Stimulated activated CD8-positive, alpha-beta memory T cell treated with anti-CD3 and anti-CD28 coated beads, Interleukin-2, amount 100 ng/mL, for 1 hour (primary cell): ENCODE measurements at places on chromosomes 11 and 22.

DNA sequence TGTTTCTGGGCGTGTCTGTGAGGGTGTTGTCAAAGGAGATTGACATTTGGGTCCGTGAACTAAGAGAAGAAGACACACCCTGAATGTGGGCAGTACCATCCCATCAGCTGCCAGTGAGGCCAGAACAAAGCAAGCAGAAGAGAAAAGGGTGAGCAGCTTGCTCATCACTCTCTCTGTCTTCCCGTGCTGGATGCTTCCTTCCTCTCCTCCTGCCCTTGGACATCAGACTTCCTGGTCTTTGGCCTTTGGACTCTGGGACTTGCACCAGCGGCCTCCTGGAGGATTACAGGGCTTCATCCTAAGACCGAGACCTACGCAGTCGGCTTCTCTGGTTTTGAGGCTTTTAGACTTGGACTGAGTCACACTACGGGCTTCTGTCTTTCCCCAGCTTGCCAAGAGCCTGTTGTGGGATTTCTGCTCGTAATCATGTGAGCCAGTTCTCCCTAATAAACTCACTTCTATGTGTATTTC, 18.8 kb downstream of the APOL2 start:
- DNase-seq, result no peak

DNA sequence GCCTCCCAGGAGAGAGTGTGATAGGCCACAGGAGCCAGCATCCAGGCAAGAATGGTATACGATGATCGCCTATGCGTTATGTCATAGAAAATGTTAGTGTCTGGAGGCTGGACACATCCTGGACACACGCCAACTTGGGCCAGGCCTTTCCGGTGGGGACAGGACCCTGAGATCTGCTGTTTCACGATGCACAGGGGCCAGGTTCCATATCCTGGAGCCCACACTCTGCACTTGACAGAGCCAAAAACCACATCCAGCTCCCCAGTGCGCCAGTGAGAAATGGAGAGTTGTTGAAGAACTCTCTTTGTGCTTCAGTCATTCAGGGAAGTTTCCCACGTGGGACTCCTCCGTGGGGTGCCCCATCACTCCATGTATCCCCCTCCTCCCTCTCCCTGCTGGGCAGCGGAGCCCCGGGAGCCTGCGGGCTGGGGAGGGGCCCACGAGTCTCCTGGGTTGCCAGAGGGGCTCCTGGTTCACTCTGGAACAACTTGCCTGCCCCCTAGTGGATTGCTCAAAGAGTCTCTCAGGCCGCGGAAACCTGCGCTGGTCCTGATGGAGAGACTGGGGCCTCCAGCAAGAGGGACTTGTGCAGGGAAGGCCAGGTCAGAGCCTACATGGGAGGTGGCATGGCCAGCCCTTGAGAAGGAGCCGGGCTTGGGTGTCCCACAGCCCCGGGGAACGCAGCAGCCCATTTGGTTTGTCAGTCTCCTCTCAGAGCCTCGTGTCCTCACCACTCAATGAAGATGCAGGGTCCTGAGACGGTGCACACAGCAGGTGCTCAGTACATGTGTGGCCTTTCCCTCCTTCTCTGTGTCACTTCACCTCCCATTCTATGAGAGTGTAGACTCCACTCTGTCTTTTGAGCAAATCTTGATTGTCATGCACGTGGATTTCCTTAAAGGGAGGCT, 10.2 kb upstream of the LRRC32 start:
- no peak for DNase-seq

GRCh38 chr11:96124155-96124554, 200.2 kb upstream of the MTMR2 start:
- DNase-seq, result no peak

GRCh38 chr11:110022548-110022947, 70.6 kb upstream of the ZC3H12C start:
- DNase-seq, result no peak

DNA sequence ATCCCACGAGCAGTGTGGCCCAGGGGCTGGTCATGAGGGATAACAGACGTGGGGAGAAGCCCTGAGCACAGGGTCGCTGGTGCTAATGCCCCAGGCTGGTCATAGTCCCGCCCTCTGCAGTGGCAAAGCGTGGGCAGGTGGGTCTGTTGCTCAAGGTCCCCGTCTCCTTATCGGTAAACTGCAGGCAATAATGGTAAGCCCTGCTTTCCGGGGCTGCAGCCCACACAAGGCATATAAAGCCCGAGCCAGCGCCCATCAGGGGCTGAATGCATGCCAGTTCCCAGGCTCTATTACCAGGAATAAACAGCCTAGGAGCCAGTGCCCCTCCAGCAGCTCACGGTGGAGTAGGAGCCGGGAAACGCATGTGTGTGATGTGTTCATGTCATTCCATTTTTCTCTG, 261.0 kb downstream of the BRD1 start:
- no peak for DNase-seq

DNA sequence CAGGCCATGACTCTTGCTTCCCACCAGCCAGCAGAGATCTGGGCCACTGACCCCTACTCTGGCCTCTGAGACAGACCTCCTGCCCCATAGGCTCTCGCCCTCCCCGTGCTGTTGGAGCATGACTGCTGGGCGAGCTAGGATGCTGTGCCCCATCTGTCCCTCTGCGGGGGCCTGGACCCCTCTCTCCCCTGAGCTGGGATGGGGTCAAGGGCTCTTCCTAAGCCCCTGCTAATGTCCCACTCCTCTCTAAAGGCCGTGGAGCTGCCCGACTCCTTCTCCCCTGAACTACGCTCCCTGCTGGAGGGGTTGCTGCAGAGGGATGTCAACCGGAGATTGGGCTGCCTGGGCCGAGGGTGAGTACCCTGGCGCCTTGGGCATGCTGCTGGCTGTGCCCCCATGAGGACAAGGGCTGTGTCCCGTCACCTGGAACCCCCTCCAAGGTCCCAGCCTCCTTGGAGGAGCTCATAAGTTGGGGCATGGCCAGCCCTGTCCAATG, 6.2 kb upstream of the ANKRD13D start:
- no peak for DNase-seq

DNA sequence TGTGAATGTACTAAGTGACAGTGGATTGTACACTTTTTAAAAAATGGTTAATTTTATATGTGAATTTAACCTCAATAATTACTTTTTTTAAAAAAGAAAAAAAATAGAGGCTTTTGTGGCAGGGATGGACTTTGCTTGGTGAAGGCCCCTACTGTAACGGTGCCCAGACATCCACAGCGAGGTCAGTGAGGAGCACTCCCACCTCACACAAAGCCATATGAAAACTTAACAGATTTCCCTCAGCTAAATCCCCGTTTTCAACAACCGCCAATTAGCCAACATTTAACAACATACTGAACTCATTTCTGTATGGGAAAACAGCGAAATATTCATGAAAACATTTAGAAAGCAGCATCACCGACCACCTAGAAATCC, 642 bp upstream of the C11orf58 start:
- DNase-seq, result no peak

DNA sequence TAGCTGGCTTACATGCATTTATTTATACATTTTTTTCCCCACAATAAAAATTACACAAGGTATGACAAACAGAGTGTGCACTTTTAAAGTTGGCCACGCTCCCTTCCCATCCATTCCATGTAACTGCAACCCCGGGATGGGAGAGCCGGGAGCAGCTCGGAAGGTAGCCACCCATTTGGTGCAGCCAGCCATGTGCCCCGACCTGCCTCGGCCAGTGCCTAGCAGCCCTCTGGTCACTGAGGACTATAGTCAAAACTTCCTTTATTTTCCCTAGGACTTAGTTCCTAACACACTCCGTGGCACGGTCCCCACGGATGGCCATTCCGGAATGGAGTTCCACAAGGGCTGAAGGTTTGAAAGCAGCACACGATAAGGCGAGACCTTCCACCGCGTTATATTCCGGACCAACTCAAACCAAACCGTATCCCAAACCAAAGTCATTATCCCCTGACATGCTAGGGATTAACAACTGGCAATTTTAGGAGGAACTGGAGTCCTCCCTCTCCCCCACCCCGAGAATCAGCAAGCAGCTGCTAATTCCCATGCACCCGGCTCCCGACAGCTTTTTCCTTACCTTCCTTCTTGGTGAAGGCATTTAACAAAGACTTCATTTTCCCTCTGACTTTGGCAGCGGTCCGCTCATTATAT, 426.4 kb downstream of the SHANK2 start:
- no peak for DNase-seq

GRCh38 chr11:64321026-64321425, 3.1 kb downstream of the PRDX5 start:
- DNase-seq, result no peak

DNA sequence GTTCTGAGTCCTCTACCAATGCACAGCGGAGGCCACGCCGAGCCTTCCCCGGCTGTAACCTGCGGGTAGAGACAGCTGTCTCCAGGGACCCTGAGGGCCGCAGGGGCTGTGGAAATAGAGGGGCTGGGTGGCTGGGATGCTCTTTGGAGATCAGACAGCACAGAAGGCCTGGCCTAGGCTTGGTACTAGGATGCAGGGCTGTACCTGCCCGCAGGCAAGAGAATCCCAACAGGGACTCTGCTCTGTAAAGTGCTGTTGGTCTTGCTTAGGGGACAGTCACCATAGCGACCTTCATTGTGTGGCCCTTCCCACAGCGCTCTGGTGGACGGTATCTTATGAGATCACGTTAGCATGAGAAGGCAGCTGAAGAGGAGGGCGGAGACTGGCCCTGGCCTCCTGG, 11.3 kb upstream of the KCNJ5 start:
- no peak for DNase-seq

DNA sequence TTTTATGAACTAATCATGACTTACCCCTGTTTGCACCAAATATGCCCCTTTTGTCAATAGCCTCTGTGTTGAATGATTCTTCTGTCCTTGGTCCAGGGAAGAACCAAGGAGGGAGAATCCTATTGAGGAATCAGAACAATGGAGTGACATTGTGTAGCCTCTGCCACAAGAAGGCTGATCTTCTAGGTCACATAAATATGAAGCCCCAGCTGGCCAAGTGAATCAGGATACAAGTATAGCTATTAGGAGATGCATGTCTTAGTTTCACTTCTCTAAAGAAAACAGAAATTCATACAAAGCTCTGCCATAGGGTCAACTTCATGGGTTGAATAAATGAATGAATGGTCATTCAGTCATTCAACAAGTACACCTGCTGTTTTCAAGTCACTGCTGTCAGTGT, 118.2 kb upstream of the BLID start:
- DNase-seq, result no peak
